Activated CD4-positive, alpha-beta T cell treated with anti-CD3 and anti-CD28 coated beads, Interleukin-2, amount 10 ng/mL, durations not matched to agents 24 days and 14 days (primary cell): ENCODE measurements at places on chromosomes 3 and 15. TPM values are rescaled to one million over a fixed set of nuclear protein-coding genes. Genes with fewer than 3 reads are reported as not detected.

DNA sequence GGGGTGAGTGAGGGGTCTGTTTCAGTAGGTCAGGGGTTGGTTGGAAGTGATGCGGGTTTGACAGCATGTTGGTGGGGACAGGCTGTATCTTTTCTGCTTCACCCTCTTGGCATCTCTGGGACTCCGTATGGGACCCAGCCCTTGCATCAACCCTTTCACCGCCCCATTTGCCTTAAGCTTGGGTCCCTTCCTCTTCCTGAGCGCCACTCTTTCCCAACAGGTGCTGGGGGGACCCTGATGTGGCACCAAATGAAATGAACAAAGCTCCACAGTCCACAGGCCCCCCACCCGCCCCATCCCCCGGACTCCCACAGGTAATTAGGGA, 1.1 kb downstream of the EIF4G1 start:
- no peak for DNase-seq

DNA sequence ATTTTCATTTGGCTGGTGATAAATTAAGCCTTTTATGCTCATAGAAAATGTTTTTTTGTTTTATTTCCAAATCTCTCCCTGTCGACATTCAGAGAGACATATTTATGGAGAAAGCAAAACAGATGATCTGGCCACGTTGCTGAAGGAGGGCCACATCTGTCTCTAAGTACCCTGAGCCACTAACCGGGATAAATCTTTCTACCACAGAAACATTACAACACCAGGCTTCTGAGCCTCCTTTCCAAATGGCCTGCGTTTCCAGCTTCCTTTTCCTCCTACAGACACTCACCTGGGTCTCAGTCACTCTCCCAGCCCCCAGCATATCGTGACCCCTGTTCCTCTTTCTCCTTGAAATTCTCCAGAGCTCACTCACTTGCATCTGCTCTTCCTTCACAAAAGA, 161.0 kb downstream of the ARRDC4 start:
- no peak for DNase-seq

- DNase-seq, result no peak
Observed at GRCh38 chr3:138578961-138579574, 15.0 kb downstream of the CEP70 start.

GRCh38 chr15:64379216-64379960, 1.9 kb downstream of the PCLAF start:
- no peak for DNase-seq

- DNase-seq, result no peak
Observed at GRCh38 chr3:159832024-159832423, 156.6 kb upstream of the IL12A start.

DNA sequence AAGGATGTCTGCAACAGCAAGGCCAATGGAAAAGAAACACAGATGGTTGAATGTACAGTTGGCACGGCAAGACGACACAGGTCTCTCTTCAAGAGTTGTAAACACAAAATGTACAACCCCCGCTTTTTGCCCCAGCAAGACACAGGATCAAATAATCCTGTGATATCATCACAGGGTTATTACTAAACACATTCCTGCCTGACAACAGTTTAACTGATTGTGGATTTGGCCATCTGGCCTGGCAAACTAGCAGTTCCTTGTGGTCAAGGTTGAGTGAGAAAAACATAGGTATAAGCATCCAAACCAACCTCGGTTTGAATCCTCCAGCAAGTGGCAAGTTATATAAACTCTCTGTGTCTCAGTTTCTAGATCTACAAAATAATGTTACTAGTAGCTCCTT, 23.4 kb downstream of the PARP16 start:
- no peak for DNase-seq

GRCh38 chr3:72768936-72769335, 79.3 kb downstream of the SHQ1 start:
- DNase-seq, result no peak

GRCh38 chr15:62075595-62076277, 9.0 kb downstream of the C2CD4A start:
- no peak for DNase-seq

- no peak for DNase-seq
Observed at GRCh38 chr15:77790481-77790880, 157.8 kb upstream of the LINGO1 start.

- DNase-seq, result no peak
Observed at GRCh38 chr3:187878772-187879518, 133.7 kb upstream of the BCL6 start.

- DNase-seq, result no peak
Observed at GRCh38 chr15:60407415-60407805, 9.6 kb upstream of the ANXA2 start.

- DNase-seq, result no peak
Observed at GRCh38 chr15:37106490-37107001, 6.2 kb upstream of the MEIS2 start.

DNA sequence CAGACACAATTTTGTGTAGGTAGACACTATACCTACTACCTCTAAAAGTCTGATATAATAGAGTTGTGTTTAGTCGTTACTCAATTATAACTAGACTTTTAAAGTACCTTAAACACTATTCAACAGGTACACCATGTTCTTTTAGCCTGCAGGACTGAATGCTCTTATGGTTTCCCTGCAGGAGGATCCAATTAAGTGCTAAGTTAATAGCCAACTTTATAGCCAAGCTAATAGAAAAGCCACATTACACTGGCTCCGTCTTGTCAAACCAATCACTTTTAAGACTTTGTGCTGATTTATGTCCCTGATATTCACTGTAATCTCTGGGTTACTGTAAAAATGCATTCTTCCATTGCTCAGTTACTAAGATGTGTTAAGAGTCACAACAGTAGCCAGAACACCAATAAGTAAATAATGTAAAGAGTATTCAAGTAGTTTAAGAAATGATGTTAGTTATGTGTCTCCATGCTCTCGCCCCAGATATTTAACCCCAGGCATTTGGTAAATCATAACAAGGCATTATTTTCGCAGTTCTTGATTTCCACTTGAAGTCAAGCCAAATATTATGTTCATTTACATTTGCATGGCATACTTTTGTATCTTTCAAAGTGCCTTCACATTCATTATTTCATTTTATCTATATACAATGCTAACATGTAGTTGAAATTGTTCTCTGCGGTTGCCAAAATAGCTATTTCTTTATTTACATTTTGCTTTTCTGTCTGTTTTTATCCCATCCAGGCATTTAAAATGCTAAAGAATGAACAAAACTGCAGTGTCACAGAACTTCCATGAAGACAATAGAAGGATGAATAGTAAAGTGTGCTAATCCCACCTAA, 42.7 kb upstream of the AP4E1 start:
- DNase-seq, result no peak

GRCh38 chr3:133328373-133328772, 71.5 kb upstream of the BFSP2 start:
- DNase-seq, result no peak

DNA sequence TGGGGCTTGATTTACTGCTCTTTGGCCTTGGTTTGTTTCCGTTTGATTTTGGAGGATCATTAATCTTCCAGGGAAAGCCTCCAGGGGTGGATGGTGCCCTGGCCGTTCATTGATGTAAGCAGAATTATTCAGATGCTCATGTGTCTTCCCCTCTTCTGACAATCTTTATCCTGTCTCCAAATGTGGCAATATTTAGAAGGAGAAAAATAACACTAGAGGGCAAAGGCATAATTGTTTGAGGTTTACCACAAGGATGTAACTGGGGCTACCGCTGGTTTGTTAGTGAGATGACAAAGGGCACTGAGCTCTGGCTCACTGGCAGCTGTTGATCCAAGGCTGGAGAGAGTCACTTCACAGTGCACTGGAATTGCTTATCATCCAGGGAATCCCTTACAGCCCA, 18.2 kb upstream of the PLCL2 start:
- peak; percentile 60 for DNase-seq

DNA sequence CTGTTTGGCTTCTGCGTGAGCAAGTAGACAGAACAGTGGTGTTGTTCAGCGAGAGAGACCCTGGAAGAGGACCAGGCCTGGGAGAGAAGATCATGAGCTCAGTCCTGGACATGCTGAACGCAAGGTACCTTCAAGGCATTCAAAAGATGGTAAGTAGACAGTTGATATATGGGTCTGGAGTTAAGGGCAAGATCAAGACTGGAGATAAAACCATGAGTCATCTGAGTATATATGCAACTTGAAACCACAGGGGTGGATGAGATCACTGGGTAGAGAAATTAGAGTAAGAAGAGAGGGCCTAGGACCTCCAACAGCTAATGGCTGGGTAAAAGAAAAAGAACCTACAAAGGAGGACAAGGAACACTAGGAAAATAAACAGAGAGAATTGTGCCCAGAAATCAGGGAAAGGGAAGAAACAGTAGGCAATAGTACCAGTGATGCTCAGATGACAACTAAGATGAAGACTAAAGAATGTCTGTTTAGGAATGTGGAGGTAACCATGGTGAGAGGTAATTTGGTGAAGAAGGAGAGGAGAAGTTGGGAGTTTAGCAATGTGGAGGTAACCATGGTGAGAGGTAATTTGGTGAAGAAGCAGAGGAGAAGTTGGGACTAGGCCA, 343.2 kb upstream of the ADAMTS9 start:
- no peak for DNase-seq

- peak; percentile 30 for DNase-seq
Observed at GRCh38 chr3:126711121-126711760, 7.2 kb downstream of the CHCHD6 start.

- peak; percentile 88 for DNase-seq
Observed at GRCh38 chr3:47009225-47010110, 30.0 kb downstream of the NBEAL2 start.

DNA sequence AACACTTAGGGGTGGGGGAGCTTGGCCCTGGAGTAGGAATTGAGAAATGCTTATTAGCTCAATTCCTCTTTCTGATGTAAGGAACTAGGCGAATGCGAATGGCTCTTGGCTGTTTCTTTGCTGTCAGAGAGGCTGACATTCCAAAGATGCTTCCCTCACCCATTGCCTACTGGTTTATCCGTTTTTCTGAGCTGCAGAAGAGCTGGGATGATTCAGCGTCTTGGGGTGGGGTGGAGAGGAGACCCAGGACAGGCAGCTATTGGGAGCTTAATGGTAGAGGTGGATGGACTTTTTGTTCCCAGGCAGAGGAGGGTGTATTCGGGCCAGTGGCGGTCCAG, 9.8 kb downstream of the PLEKHO2 start:
- DNase-seq, result no peak

GRCh38 chr3:168531116-168531515, 435.4 kb upstream of the GOLIM4 start:
- DNase-seq, result no peak

DNA sequence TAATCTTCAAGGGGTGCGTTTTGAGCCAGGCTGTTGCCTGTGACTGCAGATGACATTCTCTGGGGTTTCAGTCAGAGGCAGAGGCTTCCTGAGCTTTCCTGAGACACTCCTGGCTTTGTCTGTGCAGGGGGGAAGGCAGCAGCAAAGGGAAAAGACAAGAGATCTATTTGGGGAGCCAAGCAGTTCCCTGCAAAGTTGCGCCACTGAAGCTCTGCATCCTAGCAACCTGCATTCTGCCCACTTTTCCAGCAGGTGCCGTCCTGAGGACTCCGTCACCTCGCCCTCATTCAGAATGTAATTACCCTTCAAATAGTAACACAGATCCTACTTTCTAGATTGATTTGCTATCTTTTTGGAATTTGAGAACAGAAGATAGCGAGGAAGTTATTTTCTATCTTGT, 1.9 kb upstream of the TMEM158 start:
- no peak for DNase-seq

GRCh38 chr15:94052711-94053110, 178.7 kb upstream of the MCTP2 start:
- DNase-seq, result no peak

- no peak for DNase-seq
Observed at GRCh38 chr3:80542456-80542855, 774.7 kb upstream of the ROBO1 start.

GRCh38 chr3:169953462-169954141, 13.0 kb upstream of the SEC62 start:
- no peak for DNase-seq

- DNase-seq, result peak; percentile 94
Observed at GRCh38 chr3:185976977-185977678, 39.3 kb upstream of the TRA2B start.

DNA sequence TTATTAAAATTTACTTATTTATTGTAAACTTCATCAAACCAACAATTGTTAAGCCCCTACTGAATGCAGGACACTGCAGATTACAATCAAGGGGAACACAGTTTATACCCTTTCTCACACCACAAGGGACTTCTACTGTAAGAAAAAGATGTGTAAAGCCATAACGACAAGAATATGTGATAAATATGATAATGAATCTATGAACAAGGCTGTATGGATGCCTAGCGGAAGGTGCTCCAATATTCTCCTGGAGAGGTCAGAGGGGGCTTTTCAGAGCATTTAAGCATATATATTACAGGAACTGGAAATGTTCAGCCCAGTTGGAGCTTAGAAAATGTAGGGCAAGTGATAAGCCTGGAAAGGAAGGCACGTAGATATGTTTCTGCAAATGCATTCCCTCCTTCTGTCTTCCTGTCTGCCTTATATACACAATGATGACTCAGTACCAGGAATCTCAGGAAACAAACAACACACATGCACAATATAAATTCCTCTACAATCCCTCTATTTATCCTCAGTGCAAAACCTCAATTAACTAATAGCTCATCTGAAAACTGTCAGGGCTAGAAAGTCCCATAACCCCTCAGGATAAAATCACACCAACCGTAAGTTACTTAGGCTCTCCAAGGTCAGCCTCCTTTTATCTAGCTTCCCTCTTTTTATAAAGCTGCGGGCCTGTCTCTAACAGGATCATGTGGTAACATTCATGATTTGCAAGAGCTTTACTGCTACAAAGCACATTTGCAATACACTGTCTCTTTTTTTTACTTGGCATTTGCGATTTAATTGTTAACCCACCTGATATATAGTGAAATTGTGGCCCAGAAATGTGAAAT, 393.1 kb downstream of the LPP start:
- DNase-seq, result no peak

- no peak for DNase-seq
Observed at GRCh38 chr3:158091531-158091930, 14.7 kb downstream of the SHOX2 start.

DNA sequence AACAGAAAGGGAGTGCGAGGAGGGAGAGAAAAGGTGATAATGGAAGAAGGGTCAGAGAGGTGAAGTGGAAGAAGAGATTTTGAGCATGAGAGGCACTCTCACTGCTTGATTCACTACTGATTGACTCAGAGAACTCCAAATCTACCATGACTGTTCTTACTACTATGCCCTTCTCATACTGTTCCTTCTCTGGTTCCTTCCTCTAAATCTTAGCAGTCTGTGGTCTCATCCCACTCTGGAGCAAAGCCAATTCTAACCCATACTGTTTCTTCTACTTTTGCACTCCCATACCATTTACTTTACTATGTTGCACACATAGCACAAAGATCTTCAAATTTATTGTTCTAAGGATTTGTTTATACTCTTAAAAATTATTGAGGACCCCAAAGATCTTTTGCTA, 100.8 kb downstream of the DTWD1 start:
- no peak for DNase-seq

ARHGEF26 gene
- 0.09 and 0.12 TPM in 2 replicates for total RNA-seq

GANC gene
- total RNA-seq, result 15.0 and 17.6 TPM in 2 replicates

ARPC4 gene
- 263 and 267 TPM in 2 replicates for total RNA-seq

ZFYVE19 gene
- 35.6 and 37.6 TPM in 2 replicates for total RNA-seq

SCAMP5 gene
- total RNA-seq, result 0.92 and 1.3 TPM in 2 replicates

NR2E3 gene
- total RNA-seq, result not detected in 2 replicates

TM6SF1 gene
- total RNA-seq, result 3.6 and 4.0 TPM in 2 replicates

PARP15 gene
- total RNA-seq, result 10.8 and 12.1 TPM in 2 replicates

CCPG1 gene
- total RNA-seq, result 9.0 and 10.2 TPM in 2 replicates

AADACL2 gene
- total RNA-seq, result not detected in 2 replicates

DZIP1L gene
- 0.09 TPM in 1 of 2 replicates, not detected in the other for total RNA-seq
